ENCODE measurements at places on chromosomes 2 and 18.

DNA sequence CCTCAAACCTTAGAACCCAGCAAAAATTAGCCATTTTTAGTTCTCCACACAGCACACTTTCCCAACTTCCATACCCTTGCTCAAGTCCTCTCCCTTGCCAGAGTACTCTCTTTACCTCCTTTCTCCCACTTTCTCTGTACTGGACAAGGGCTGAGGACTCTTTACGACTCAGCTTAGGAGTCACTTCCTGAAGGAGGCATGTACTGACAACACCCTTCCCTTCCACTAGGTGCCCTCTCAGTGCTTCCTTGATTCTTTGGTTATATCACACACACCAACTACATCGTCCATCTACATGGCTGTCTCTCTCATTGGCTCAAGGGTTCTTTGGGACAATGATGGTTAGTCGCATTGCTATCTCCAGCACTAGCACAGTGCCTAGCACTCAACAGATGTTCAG is 5.2 kb upstream of the C18orf63 start:
- DNase-seq: no peak

DNA sequence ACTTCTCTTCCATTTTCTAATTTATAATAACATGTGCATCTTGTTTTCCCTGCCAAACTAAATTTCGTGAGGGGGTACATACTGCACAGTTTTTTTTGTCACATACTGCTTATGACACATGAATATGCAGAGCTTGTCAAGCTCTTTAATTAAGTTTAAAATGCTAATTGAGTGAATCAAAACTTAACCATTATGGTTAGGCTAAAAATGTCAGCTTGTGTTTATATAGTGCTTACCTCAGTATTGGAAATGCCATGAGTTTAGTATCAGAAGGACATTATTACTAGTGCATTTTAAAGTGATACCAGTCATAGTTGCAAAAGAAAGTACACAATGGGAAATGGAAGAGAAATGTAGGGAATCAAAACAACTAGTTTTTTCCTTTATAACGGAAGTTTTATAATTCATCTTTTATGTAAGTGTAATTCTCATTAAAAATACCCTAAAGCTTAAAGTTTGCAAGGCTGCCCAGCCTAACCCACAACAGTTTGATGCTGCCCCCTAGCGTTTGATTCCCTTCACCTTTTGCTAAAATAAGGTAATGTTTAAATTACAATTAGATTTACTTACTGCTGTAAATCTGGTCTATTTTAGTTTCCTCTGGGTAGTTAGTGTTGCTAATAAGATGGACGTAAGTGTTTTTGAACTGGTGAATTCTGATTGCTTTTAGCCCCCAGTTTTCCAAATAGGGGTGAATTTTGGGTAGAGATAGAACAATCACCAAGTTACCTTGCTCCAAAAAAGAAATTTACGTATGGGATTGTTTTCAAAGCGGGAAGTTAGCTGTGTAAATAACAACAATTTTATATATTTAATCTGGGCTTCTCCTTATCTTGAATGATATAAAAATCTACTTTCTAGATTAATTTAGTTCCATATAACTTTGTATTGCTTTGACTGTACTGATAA is 3.2 kb downstream of the SLC39A10 start:
- peak; percentile 80 for DNase-seq

GRCh38 chr2:445896-446295 is 158.0 kb upstream of the ALKAL2 start:
- DNase-seq: no peak

DNA sequence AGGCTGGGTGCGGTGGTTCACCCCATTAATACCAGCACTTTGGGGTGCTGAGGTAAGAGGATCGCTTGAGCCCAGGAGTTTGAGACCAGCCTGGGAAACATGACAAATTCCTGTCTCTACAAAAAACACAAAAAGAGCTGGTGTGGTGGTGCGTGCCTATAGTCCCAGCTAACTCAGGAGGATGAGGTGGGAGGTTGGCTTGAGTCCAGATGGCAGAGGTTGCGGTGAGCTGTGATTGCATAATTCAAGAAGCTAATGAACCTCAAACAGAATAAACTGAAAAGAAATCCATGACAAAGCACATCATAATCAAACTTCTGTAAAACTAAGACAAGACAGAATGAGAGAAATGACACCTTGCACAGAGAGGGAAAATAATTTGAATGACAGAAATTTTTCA is 54.8 kb downstream of the SEMA4F start:
- no peak for DNase-seq

DNA sequence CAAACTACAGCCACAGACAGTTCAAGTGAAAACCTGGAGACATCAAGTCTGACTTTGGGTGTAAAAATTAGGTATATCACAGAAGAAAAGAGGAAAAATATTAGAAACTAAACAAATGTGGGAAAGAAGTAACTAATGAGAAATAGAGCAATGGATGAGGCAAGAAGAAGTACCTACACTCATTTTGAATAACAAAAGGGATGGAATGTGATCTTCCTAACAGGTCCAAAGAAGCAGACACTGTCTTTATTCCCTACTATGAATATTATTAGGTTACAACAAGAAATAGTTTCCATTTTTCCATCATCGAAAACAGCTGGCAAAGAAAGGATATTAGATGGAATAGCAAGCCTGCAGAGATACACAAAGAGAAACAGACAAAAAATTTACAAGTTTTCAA is 486.3 kb upstream of the FSHR start:
- no peak for DNase-seq

- no peak for DNase-seq
Measured at GRCh38 chr2:174331595-174332216, 3.0 kb upstream of the SP9 start.

DNA sequence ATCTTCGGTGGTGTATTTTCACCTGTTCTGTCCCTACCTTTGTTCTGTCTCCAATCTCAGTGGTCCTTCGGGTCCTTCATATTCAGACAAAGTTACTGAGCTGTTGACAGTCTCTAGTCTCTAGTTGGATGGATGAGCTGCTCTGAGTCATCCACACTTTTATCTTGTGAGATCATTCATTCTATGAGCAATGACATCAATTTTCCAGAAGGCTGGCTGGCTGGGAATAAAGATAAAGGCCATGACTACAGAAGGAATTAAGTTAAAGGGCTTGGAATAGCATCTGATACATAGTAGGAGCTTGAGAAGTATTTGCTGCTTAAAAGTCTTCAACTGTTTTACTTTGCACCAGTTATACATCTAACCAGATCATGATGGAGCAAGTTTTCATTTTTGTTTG is 43.1 kb upstream of the SLC39A10 start:
- no peak for DNase-seq

DNA sequence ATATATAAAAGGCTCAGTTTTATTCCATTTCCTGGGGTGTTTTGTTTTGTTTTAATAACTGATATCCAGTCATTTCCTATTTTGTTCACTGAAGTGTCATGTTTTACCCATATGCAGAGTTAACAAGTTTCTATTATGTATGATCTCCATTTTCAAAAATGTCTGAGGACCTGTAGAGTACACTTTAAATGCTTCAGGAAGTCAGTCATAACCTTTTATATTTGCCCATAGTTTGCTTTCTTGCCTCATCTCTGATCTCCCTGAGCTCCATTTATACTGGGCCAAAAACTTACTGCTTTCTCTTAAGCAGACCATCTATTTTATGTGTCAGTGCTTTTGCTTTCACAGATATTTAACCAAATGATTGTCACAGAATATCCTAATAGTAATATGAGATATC is 278.7 kb downstream of the MBD5 start:
- DNase-seq: no peak

GRCh38 chr2:55885127-55885943 is 38.2 kb downstream of the EFEMP1 start:
- DNase-seq: no peak

DNA sequence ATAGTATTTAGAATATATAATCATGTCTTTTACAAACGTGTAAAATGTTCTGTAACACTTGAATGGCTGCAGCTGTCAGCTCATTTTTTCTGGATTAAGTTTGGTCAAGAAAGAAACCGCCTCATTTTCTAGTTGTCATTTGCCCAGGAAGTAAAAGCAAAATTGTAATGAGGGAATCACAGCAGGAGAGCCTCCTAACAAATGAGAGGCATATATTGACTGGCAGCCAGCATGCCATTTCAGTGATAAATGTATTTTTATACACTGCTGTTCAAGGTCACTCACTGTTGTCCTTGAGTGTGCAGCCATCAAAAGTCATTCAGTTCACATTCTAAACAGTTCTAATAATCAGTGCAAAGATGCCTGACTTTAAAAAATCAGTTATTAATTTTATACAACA is 144.3 kb upstream of the BOD1L2 start:
- no peak for DNase-seq

GRCh38 chr2:84862006-84862405 is 18.9 kb downstream of the TRABD2A start:
- no peak for DNase-seq

GRCh38 chr18:74534150-74534969 is at the start of gene CNDP1:
Gene CNDP1 (plus strand): TSS chr18:74534500. CDS start chr18:74534668, 168 bp downstream.
- no peak for DNase-seq

GRCh38 chr2:149342509-149342908 is 12.1 kb downstream of the LYPD6 start:
- no peak for DNase-seq

GRCh38 chr18:61503688-61504087 is 170.5 kb downstream of the CDH20 start:
- DNase-seq: no peak

DNA sequence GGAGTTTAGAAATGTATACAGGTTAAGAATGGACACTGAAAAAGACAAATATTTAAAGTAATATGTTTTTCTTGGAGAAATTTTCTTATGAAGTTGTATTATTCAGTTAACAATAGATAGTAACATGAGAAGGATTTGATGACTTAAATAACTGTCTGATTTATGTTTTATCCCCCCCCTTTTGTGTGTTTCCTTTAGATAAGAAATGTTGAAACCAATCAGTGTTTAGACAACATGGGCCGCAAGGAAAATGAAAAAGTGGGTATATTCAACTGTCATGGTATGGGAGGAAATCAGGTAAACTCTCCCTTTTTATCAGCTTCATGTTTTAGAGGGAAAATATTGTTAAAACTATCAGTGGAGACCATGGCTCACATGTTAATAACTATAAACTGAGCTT is 289.7 kb upstream of the KCNJ3 start:
- no peak for DNase-seq

- DNase-seq: no peak
Measured at GRCh38 chr2:196372811-196373664, 201.7 kb upstream of the STK17B start.

DNA sequence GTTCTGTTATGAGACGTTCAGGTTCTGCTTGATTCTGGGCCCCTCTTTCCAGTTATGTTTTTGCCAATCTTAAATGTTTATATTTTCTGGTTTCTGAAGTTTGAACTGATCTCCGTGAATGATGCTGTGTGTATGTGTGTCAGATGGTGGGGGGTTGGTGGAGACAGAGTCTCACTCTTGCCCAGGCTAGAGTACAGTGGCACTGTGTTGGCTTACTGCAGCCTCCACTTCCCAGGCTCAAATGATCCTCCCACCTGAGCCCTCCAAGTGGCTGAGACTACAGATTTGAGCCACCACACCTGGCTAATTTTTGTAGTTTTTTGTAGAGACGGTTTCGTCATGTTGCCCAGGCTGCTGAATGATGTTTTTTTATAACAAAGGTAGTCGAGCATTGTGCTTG is 45.9 kb downstream of the PSMD14 start:
- DNase-seq: no peak

DNA sequence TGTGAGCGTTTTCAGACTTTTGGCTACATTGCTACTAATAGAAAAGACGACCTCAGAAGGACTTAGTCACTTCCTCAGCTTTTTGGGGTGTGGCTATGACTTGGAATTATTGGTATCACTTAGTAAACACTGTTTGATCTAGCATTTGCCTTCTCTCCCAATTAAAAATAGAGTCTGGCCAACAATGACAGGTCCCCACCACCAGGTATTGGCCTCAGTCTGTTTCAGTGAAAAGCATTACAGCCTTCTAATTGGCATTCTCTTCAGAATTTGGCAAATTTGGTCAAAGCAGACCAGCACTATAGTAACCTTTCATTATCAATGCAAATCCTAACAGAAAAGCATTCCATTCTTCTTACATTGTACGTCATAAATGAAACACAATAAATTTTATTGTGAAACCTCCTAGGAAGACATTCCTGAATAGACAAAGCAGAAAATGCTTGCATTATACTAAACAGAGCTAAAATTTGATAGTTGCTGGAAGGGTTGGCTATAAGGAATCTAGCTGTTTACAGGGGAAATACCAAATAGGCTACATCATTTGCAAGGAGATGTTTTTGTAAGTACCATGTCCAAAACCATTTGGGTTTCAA is 613.9 kb downstream of the IRS1 start:
- DNase-seq: no peak

- DNase-seq: no peak
Measured at GRCh38 chr2:71888751-71889445, 258.8 kb downstream of the CYP26B1 start.

DNA sequence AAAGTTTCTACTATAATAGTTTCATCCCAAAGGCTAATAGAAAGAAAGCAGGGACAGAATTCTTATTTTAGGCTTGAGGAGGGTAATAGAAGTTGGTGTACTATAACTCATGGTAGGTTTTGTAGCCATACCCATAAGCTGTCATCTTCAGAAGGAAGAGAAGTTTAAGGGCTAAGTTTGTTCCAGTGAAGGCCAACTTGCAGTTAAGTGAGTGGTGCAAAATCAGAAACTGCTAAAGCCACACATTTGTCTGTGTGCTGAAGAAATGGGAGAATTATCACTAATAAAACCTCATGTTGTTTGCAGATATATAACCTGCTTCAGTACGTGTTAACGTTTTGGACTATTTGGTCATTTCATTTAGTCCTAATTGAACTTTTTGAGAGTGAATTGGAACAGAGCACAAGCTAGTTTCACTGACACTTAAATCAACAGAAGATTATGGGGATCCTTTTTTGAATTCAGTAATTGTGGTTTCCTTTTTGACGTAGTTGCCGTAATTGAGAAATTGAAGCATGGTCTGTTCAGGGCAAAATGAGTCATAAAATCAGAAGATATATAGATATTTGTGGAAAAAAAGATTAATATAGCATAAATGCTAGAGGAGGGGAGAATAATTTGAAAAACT is 69.1 kb downstream of the PHLPP1 start:
- DNase-seq: no peak

DNA sequence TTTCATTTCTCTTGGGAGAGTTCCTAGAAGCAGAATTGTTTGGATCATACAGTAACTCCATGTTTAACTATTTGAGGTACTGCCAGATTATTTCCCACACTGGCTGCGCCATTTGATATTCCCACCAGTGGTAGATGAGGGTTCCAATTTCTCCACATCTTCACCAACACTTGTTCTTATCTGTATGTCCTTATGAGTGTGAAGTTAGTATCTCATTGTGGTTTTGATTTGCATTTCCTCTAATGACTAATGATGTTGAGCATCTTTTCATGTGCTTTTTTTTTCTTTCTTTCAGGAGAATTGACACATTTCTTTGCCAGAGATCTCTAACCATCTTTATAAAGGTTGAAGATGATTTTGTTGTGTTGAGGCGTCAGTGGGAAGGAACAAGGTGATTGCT is 4.1 kb upstream of the MGAT5 start:
- no peak for DNase-seq

- DNase-seq: no peak
Measured at GRCh38 chr18:63844254-63844653, 43.3 kb upstream of the SERPINB2 start.

DNA sequence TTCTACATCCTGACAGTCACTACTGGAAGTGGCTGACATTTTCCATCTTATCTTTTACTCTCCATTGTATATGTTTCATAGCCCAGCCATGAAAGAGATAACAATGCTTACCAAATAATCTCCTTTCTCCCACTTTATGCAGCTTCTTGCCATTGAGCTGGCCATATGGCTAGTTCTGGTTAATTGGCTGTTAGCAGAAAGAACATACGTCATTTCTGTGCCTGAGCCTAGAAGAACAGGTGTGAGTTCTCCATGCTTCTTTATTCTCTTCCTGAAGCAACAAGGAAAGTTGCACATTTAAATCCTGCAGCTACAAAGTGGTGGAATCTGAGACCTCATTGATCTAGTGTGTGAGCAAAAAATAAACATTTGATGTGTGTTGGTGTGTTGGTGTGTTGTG is 82.0 kb upstream of the FSHR start:
- DNase-seq: no peak

All from activated CD4-positive, alpha-beta T cell treated with anti-CD3 and anti-CD28 coated beads, Interleukin-2, amount 50 U/mL, for 1 hour (primary cell).